Esophagus mucosa (tissue), 1 donor: ENCODE measurements at places on chromosomes 4 and X. TPM values are rescaled to one million over a fixed set of nuclear protein-coding genes. Genes with fewer than 3 reads are reported as not detected.

GRCh38 chrX:16125520-16126149 is 2.3 kb downstream of the GRPR start:
- no peak for ATAC-seq

- no peak for ATAC-seq
These were observed 299.6 kb downstream of the EPHA5 start for GRCh38 chr4:65370709-65371108.

- ATAC-seq: no peak
These were observed 62.6 kb upstream of the ACSL4 start for GRCh38 chrX:109795682-109796081.

- no peak for ATAC-seq
These were observed 74.9 kb upstream of the SOD3 start for GRCh38 chr4:24720436-24720835.

DNA sequence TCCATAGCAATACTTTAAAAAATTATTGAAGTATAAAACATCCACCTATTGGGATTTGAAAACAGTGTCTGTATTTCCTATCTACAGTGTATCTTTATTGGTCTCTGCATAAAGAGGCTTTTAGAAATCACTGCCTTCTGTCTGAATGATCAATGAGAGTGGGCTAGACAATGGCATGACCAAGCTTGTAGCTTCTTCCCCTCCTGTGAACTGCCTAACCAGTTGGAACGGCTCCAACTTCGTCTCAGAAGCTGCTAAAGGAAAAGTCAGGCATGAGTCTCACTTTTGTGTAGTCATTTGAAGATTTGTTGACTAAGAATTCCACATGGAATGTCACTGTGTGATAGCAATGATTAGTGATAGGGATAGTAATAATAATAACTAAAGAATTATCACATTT is 64.2 kb downstream of the INTS12 start:
- no peak for ATAC-seq

GRCh38 chr4:76233529-76233928 is 18.0 kb upstream of the FAM47E start:
- ATAC-seq: no peak

DNA sequence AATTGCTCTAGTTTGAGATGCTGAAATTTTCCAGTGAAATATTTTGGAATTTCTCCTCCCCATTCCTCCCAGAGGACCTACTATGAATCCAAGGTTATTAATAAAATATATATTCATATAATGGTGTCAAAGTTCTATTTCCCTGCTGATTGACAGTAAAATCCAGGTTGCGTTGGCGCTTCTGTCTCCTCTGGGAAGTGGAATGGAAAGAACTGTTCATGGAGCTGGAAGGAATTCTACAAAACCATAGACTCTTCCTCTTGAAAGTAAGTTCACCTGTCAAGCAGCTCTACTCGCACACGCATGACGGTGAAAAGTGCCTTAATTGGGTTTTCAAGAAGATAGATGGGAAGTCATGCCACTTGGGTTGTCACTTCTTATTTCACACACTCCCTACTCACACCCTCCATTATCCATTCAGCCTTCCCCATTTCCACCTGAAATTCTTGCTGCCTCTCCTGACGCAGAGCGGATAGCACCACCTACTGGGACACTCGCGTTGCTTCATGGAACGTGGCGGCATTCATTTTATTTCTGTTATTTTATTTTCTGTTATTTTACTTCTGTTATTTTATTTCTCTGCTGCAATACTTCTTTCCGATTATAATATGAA is 351.6 kb downstream of the NLGN4X start:
- peak; percentile 45 for ATAC-seq

GRCh38 chr4:54400802-54401201 is 171.7 kb downstream of the PDGFRA start:
- peak; percentile 43 for ATAC-seq

- no peak for ATAC-seq
These were observed 52.2 kb upstream of the PAGE5 start for GRCh38 chrX:55167901-55168300.

DNA sequence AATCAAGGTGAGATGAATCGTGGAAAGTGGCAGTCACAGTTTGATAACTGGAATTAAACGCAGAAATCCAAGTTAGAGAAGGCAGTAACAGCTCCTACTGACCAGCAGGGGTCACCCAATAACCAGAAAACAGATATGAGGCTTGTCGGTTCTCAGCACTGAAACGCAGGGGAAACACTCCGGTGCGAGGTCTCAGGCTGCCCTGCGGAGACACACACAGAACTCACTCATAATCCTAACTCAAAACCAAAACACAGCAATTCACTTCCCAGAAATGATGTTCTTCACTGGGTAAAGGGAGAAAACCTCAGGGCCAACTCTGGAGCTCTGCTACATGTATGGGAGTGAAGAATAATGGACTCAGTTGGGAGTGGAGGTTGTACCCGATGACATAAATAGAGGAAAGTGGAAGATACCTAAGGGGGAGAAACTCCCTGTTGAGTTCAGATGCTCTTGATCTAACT is 384.4 kb downstream of the RAPGEF2 start:
- ATAC-seq: peak; percentile 71

DNA sequence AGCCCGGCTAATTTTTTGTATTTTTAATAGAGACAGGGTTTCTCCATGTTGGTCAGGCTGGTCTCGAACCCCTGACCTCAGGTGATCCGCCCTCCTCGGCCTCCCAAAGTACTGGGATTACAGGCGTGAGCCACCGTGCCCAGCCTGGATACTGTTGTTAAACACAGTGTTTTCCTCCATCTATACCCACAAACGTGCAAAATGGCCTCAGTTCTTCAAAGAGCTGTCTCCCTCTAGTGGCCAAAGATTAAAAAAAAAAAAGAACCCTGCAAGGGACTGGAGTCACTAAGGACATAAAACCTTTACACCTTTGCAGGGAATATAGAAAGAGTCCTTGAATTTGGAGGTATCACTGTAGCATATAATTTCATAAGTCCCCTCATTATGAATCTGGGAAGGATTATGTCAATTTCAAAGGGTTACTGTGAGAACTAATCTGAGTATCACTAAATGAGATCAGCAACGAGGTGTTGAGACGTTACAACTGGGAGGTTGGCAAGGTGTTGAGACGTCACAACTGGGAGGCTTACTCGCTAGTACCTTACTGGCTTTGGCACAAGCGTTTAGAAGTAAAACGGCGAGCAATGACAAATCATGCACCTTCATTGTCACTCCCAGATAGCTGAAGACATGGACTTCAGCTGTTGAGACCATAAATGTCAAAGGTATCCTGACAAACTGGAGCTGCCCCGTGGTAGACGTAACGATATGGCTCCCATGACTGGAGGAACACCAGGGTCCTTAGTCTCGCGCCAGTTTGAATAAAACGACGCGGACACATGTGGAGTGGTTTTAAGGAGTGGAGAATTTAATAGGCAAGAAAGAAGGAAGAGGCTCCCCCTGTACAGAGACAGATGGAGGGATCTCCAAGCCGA is 33.4 kb upstream of the ENPP6 start:
- ATAC-seq: peak; percentile 57

DNA sequence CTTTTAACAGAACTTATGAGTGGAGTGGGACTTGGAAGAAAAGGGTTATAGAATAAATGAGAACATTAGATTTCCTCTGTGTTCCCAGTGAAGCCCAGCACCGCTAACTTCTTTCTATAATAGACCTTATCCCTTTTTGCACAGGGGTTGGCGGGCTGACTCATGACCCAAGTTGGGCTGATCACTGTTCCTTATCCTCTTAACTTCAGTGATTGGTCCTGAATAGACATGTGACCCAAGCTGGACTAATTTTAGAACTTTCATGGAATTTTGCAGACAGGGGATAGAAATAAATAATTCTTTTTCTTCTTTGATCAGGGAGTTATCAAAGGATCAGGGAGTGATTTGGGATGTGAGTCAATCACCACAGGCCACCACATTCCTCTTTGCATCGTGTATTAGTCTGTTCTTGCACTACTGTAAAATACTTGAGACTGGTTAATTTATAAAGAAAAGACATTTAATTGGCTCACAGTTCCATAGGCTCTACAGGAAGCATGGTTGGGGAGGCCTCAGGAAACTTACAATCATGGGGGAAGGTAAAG is 75.9 kb downstream of the UCHL1 start:
- no peak for ATAC-seq

GRCh38 chr4:62771983-62772557 is 1571.9 kb downstream of the ADGRL3 start:
- ATAC-seq: no peak

DNA sequence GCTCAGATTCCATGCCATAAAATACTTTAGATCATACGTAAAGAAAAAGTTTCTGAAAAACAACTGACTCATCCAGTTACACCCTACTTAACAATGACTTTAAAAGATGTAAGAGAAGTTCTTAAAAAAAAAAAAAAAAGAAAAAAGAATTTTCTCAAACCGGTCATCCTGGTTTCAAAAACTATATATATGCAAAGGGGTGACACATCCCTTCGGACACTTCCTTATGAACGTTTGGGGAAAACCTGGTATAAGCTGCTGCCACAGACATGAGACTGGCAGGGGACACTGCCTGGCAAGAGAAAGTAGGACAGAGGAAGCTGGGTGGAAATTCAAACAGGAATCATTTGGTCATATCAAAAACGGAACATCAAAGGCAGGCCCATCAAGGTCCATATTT is 81.2 kb upstream of the PRSS48 start:
- peak; percentile 98 for ATAC-seq

DNA sequence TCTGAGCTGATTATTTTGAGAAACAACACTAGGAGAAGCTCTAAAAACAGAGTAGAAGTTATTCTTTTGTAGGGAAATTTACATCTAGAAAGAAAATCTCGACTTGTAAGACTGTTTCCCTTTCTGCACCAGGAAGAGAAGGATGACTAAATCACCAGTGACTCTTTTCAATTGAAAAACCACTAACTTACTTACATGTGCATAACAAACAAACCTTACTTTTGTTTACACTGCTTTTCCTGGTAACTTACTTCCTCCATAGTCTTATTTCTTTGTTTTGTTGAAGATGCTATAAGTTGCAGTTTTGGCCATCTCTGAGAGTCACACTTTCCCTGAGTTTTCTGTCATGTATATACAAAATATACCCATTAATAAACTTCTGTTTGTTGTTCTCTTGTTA is 293.6 kb upstream of the FAT4 start:
- ATAC-seq: no peak

DNA sequence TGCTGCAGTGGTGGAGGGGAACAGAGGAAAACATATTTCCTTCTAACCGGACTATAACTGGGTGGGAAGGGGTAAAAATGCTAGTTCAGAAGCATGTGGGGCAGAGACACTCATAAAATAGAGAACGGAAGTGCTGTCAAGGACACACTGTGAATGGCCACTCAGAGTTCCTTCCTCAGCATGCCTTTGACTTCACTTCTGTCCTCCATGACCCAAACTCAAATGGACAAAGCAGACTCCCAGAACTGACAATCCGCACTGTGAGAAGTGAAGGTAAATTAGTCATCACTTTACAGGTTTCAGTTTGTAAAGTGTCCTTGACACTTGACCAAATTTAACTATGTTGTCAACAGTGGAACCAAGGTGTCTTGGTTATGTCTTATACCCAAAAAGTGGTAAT is 30.2 kb upstream of the ELF2 start:
- ATAC-seq: no peak

DNA sequence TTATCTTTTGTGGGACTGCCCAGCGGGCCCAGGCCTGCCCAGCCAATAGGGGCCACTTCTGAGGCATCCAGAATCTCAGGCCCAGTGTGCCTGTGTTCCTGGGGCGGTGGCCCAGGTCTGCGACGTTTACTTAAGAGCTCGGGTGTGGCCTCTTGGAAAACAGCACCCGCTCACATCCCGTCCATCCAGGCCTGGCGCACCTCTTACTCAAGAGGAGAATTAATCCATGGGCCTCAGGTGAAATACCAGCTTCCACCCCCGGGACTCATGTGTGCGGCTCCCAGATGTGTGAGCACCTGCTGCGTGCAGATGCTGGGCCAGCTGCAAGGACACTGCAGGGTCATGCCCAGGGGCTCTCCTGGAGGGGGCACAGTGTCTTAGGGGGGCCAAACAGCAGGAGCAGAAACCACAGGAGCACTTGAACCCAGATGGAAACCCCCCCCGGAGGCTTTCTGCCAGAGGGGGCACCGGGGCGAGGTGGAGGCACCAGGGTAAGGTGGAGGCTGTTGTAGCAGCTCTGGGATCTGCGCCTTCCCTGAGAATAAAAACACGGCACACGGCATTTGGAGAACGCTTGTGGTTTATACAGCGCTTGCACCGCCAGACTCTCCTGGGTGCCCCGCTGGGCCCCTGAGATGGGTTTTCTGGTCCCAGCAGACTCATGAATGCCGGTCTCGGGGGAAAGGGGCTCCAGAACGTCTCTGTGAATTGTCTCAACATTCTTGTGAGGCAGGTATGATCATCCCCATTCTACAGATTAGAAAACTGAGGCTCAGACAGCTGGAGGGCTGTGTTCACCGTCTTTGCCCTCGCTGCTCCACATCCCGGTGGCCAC is 2.8 kb downstream of the PSAPL1 start:
- ATAC-seq: peak; percentile 64

DNA sequence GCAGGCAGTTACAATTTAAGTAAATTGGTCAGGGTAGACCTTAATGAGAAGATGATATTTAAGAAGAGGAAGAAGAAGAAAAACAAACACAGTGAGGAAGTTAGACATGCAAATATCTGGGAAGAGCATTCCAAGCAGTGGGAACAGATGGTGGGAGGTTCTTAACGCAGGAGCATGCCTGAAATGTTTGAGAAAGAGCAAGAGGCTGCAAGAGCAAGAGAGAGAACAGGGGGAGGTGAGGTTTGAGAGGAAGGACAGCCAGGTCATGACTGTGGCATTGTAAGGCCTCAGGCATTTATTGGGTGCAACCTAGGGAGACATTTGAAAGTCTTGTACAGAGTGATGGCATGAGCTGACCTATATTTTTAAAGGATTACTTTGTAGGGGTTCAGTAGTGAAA is 136.0 kb downstream of the UGT8 start:
- ATAC-seq: no peak

DNA sequence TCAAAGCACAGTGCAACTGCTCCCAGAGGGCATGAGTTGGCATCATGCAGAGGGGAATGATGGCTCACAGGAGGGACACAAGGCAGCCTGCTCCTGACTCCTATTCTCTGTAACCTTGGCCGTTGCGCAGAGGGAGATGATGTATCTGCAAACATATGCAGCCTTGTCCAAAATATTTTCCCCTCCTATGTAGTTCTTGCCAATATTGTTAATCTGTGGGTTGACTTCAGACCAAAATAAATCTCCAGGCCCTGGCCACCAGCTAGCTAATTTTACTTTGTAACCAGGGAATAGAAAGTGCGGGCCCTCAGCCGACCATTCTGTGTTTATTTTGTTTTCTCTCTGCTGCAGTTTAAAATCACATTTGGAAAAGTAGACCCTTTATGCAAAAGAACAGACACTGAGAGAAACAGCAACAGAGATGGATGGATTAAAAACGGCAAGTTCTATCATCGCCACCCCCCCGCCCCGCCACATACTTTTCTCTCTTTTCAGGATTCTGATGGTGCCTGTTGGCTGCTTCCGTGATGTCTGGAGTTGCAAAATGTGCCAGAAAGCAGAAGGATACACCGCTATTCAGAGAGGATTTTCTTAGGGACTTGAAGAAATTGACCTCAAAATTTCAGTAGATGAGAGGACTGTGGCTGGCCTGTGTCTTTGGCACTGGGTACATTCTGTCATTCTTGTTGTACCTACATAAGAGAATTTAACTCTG is 185.3 kb upstream of the BCOR start:
- no peak for ATAC-seq

GRCh38 chrX:128728943-128729342 is 676.7 kb upstream of the ACTRT1 start:
- no peak for ATAC-seq

SCRG1 gene
- 0.12 TPM for total RNA-seq

FAM47E gene
- 0.20 TPM for total RNA-seq

ACTRT1 gene
- not detected for total RNA-seq

TBX22 gene
- not detected for total RNA-seq

ENAM gene
- total RNA-seq: not detected

BEX3 gene
- total RNA-seq: 46.9 TPM

ANXA10 gene
- not detected for total RNA-seq

ZNF674 gene
- 3.6 TPM for total RNA-seq

RAI2 gene
- 1.1 TPM for total RNA-seq

SPOCK3 gene
- total RNA-seq: not detected
